ENCODE measurements at places on chromosomes 6 and 20.

- no peak for DNase-seq
These were observed 2.0 kb downstream of the SPAG4 start for GRCh38 chr20:35617397-35618262.

DNA sequence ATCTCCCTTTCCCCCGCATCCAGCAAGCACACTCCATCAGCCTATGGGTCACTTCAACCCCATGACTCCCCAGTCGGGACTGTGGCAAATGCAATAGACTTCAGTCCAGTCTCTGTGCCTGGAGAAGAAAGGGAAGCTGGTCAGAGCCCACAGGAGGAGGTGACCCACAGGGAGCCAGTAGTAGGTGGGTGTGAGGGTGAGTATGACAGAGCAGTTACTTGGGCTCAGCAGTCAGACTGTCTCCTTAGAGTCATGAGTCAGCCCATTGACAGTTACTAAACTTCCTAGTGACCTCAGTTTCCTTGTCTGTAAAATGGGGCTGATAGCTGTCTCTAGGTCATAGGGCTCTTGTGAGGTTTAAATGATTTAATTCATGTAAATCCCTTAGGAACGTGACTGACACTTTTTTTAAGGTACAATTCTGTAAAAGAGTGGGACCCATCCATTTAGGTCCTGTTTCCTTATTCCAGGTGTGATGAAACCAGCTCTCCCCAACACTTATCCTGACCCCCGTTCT, 33.9 kb upstream of the HLA-C start:
- no peak for DNase-seq

DNA sequence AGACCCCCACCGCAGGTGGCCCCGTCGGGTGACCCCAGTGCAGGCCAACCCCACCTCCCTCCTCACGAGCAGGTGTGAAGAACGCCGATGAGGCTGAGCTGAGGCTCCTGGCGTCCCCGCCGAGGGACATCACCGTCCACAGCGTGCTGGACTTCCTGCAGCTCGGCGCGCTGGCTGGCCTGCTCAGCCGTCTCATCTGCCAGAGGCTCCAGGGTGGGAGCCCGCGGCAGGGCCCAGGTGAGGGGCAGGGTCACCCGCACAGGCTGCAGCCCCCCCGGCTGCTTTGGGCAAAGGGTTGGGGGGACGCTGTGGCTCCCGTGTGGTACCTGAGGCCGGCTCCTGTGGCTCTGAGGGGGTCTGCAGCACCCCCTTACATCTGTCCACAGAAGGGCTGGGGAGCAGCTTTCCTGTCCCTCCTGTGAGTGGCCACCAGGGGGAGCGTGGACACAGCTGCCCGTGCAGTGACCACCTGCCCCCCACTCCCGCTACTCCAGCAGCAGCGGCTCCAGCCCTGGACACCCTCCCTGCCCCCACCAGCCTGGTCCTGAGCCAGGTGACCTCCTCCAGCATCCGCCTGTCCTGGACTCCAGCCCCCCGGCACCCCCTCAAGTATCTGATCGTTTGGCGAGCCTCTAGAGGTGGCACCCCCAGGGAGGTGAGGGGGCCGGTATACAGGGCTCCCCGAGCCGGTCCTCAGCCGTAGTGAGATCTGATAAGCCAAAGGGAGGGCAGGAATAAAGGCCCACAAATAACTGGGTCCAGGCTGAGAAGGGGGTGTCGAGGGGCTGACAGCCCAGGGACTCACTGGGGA, 16.5 kb downstream of the COL20A1 start:
- no peak for DNase-seq

- no peak for DNase-seq
These were observed 17.6 kb upstream of the SGK2 start for GRCh38 chr20:43541214-43541613.

GRCh38 chr20:57193094-57193493, 73.3 kb downstream of the BMP7 start:
- no peak for DNase-seq

GRCh38 chr20:34222208-34222607, 19.0 kb upstream of the ASIP start:
- DNase-seq, result no peak

DNA sequence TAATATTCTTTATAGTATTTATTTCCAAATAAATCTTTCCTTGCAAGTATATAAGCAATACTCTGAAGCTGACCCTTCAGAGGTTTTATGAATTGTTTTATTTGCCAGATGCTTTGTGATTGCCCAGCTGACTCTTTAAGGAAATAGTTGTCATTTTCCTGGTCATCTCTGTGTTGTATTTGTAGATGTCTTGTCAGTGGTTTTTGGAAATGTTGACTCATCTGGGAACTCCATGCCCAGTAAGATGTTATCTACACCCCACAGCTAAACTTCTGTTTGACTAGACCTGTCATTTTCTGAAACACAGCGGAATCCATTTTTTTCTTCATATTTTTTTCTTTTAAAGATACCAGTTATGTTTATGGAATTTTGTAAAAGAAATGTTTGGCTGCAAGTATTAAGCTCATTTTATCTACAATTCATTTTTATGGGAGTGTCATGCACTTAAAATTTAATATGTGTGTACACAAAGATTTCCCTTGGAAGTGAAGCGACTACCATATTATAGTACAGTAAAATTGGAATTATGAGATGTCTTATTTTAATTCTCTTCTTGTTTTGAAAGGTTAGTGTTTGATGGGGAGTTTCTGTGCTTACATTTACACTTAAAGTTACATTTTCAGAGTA, 491.0 kb downstream of the NKAIN2 start:
- no peak for DNase-seq

DNA sequence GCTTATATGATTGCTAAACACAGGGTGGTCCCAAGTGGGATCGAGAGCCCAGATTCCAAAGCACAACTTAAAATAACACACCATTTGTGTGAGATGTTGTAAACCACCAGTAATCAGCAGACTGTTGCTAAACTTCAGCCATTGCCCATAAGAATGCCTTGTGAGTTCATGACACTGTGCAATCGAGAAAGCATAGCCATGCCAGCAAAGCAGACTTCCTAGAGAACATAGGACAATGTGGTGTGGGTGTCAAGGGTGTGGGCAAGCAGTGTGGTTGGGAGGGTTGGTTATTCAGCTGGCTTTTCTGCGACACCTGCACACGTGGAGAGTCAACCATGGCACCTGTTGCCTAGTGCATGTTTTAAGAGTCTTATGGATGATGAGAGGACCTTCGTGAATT, 16.1 kb upstream of the CALHM6 start:
- DNase-seq, result no peak

DNA sequence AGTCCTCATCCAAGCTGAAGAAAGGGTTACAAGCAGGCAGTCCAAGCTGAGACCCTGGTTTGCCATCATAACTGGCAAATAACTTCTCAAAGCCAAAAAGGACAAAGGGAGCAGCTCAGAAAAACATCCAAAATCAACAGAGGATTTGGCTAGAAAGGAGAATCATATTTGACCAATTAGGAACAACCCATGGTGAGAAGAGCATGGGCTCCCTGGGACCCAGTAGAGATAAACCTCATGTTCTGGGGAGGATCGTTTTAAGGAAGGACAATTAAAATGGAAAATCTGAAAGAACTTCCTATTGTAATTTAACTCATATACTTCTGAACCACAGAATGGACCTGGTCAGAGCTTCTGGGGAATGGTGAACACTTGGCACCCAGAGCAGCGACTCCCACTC, 71.5 kb downstream of the PRND start:
- no peak for DNase-seq

DNA sequence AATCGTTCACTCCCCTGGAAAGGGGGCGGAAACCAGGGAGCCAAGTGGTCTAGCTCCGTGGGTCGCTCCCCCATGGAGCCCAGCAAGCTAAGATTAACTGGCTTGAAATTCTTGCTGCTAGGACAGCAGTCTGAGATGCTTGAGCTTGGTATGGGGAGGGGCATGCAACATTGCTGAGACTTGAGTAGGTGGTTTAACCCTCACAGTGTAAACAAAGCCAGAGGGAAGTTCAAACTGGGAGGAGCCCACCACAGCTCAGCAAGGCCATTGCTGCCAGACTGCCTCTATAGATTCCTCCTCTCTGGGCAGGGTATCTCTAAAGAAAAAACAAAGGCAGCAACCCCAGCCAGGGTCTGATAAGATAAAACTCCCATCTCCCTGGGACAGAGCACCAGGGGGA, 43.2 kb downstream of the COL21A1 start:
- DNase-seq, result no peak

DNA sequence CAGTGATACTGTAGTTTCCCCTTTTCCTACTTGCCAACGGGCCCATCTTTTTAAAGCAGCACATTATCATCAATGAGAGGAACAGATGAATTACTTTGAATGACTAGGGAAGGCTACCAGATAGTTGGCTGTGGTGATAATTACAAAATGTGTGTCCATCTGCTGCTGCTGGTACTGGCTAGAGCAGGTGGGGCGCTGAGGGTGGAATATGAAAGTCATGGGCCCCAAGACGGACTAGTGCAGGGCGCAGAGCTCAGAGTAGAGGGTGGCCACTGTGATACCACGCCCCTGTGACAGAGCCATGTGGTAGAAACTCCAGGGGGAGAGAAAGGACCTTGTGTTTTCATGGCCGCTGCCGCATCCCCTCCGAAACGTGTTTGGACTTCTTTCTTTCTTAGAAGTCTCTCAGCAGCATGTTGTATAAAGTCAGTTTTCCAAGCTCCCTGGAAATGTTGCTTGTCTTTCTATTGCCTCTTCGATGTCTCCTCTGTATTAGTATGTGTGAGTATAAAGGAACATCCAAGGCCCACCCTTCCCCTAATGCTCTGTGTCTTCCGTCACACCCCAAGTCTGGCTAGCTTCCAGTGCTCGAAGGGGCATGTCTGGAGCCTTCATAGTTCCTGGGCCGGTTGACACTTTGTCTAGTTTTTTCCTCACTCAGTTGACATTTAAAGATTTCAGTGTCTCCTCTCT, 88.1 kb downstream of the PPP1R14C start:
- no peak for DNase-seq

DNA sequence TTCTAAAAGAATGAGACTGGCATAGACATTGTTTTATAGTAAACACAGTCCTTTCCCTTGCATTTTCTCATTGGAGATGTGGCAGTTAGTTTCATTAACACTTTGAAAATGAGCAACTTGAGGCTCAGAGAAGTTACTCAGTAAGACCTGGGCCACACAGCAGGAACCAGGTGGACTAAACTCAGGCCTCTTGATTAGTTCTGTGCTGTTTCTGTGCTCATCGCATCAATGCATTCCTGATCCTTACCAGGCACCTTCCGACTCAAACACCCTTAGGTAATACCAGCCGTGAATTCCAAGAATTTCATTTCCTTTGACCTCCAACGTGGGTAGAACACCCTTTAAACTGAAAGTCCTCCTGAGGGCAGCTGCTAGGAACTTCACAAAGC, 362.8 kb downstream of the ESR1 start:
- DNase-seq, result no peak

DNA sequence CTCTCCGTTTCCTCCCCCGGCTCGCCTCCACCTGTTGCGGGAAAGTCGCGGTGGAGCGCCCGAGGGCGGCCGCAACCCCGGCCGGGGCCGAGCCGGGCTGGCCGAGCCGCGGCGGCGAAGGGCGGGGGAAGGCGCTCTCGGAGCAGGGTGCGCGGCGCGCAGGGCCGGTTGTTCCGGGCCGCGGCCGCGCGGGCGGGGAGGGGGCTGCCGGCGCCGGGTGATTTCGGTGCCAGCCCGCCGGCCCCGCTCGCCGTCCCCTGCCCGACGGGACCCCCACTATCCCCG, 235 bp downstream of the MAP7 start:
- DNase-seq, result no peak

- no peak for DNase-seq
These were observed 240.1 kb downstream of the KCNQ5 start for GRCh38 chr6:72861935-72862432.

DNA sequence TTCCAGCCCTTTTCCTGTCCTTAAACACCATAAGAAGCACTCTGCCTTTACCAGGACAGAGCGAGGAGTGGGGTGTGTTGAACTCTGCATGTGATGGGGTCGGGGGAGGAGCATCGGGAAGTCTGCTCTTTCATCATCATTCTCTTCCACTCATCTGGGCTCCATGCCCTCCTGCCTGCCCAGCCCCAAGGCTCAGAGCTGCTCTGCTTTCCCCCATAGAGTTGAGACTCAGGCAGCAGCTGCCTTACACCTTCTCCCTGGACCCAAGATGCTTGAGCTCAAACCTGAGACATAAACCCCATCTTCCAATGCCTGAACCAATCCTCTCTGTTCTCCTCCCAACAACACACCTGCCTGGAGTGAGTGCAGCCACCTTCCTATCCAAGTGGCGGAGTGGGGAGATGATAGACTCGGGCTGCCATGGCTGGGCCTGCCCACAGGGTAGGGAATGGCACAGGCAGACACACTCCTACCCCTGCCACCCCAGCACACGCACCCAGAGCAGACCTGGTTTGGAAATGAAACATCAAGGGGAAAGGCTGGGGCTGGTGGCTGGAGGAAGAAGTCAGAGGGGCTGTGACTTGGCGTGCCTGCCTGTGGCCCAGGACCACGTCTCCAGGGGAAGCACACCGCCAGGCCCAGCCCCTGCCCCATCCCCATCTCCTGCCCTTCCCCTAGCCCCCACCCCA, 28.4 kb downstream of the TFEB start:
- no peak for DNase-seq

DNA sequence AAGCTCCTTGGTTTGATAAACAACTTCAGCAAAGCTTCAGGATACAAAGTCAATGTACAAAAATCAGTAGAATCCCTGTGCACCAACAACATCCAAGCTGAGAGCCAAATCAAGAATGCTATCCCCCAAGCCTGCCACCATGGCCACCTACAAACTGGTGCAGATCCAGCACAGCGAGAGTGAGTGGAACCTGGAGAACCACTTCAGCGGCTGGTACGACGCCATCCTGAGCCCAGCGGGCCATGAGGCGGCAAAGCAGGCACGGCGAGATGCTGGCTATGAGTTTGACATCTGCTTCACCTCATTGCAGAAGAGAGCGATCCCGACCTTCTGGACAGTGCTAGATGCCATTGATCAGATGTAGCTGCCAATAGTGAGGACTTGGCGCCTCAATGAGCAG, 170.3 kb downstream of the KHDC1L start:
- no peak for DNase-seq

- no peak for DNase-seq
These were observed 6.5 kb upstream of the UQCC2 start for GRCh38 chr6:33717934-33718455.

DNA sequence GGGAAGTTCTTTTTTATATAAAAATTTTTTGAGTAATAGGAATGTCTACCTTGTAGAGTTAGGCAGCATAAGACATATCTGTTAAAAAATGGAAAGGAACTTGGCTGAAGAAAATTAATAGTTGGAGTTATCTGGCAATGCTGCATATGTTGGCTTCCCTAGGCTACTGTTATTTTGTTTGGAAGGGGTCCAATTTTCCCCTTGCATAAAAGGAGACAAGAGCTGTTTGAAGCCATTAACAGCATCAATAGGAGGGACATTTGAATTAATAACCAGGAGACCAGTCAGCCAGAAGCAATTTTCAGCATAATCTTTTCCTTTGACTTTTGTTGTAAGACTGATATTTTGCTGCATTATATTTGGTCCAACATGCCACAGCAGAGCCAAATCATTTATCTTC, 80.9 kb upstream of the TAB2 start:
- no peak for DNase-seq

DNA sequence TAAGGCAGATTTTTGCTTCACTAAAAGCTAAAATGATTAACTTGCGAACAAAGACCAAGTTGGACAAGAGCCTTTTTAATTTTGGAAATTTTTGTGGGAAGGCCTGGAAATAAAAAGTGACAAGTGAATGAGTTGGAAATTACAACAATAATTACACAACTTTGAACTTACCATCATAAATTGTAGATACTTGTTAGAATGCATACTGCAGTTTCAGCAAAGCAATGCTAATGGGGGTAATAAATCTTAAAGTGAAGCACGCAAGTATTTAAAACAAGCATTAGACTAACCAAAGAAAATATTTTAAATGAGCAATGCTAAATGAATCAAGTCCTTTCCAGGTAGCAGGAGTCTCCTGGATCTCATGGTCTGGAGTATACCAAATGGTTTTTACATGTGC, 83.2 kb upstream of the EYA4 start:
- no peak for DNase-seq

GRCh38 chr20:57829336-57829735, 119.5 kb upstream of the PMEPA1 start:
- DNase-seq, result no peak

Data from stimulated activated CD8-positive, alpha-beta memory T cell treated with anti-CD3 and anti-CD28 coated beads, Interleukin-7, amount 100 ng/mL, for 1 hour (primary cell).